Right renal cortex interstitium (tissue), 3 donors: ENCODE measurements at places on chromosomes 1 and 21.

DNA sequence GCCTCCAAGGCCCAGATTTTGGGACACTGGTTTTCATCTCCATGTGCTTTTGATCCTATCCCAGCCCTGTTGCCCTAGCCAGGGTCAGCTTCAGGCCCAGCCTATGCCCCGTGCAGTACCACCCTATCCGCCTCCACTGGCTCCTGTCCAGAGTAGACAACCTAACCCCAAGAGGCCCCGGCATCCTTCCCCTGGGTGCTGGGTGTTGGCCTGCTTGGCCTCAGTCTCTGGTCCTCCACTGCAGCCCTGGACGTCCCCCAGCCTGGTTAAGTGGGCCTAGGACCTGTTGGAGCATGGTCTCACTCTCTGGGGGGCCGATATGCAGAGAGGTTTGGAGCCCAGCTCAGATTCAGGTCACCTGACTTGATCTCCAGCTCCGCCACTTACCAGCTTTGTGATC lies 1.6 kb downstream of the CSF3R start:
- DNase-seq, result no peak

- no peak for DNase-seq
These were observed 28.6 kb upstream of the NADK start for GRCh38 chr1:1806890-1807289.

DNA sequence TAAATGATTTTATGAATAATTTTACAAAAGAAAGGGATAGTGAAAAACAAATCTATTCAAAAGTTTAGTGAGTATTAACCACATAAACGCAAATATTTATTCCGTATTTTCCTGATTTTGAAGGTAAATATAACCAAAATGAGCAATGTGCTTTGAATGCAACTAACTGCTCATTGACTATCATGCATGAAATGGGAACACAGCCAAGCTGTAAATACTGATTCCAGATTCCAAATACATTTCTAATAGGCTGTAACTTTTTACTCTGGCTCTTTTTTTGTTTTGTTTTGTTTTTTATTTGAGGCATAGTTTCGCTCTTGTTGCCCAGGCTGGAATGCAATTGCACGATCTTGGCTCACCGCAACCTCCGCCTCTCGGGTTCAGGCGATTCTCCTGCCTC lies 41.8 kb downstream of the SELENOF start:
- DNase-seq, result no peak

DNA sequence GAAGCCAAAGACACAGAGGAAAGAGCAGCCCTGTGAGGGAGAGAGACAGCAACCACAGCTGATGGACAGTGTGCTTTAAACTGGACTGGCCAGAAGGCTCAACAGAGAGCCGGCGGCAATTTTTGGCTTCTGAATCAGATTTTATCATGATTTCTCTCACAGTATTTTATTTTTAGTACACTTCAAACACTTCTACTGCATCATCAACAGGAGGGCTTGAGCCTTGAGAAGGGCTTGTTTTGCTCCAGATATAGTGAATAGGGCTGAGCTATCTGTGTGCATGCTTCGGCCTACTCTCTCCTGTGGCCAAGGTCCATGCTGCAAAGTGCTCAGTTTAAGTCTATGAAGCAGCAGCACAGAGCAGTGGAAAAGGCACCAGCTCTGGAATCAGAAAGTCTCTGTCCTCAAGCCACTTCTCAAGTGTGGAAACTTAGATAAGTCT lies 33.3 kb downstream of the ADCY10 start:
- no peak for DNase-seq
